ENCODE measurements at places on chromosomes 5 and 9.

- DNase-seq = no peak
These were observed 505.1 kb downstream of the CETN3 start for GRCh38 chr5:89904442-89904841.

GRCh38 chr9:124347968-124348358 is 67.3 kb downstream of the PSMB7 start:
- DNase-seq = no peak

DNA sequence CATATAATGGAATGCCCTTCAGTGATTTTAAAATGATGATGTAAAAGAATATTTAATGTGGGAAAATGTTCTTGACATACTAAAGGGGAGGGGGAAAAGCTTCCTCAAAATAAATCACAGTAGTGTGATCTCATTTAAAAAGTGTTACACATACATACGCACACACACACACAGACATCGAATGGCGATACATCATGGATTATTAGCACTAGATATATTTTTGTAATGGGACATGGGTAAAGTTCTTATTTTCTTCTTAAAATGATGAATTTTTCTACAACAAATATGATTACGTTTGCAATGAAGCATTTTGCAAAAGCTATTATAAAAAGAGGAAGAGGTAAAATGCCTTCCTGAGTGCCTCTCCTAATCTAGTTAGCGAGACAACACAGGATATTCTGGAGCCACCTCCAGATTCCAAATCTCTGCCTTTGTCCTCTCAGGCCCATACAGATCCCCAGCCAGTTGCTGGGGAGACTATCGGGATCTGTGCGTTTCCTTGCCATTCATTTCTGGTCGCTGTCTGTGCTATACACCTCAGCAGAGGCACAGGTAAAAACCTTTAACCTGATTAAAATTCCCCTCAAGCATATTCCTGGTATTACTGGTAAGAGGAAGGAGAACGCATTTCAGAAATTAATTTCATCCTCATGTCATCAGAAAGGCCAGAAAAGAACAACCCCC is 69.6 kb downstream of the SLC28A3 start:
- DNase-seq = no peak

DNA sequence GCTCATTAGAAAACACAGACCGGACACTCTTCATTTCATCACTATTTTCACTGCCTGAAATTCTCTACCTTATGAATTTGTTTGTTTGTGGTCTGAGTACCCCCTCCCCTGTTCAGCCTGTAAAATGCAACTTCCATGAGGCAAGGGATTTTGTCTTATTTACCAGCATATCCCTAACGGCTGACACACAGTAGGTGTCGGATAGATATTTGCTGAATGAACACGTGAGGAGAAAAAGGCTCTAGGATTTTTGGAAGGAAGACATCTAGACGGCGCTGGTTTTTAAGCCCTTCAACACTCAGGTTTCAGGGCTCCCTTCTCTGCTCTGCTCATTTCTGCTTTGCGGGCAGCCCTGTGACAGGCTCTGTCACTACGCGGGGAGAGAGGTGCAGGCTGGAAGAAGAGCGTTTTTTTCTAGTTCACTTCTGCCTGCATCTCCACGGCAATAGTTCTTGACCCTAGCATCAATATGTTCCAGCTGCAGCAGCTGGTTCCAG is 41.0 kb downstream of the KCNMB1 start:
- no peak for DNase-seq

GRCh38 chr5:10913841-10914240 is 152.8 kb upstream of the DAP start:
- no peak for DNase-seq

DNA sequence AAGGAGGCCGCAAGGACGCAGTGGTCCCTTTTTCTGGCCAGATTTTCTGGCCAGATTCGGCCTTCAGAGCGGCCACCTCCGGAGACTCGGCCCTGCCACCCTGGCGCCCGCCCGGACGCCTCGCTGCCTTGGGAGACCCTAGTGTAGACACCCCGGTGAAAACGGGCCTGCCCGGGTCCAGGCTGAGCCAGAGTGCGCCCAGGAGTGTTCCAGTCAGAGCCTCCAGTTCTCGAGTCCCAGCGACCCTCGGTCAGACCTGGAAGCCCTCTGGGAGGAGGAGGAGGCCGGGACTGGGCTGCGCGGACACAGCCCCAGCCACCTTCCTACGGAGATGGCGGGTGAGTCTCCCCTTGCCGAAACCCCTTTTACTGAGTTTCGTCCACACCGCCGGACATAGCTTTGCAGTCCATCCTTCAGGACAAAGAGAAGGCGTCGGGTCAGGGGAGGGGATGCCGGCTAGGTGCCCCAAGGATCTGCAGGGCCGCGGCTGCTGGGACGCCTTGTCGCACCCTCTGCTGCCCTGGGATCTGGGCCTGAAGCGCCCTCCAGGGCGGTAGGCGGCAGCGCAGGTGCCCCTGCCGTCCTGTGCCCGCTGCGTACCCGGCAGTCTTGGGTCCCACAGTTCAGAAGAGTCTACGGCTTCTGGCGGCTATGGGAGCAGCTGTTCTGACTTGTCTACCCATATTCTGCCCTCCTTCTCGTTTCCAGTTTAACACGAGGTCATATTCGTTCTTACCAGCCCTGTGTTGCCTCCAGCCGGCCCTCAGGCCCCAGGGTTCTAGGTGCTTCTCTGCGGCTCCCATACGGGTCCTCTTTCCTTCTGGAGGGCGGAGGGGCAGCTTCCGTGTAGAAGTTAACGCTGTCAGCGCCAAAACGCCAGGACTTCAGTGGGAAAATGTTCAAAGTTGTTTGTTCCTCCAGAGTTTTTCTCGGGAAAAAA is 1771.7 kb upstream of the CDH9 start:
- DNase-seq = no peak

- DNase-seq = no peak
These were observed 138.9 kb upstream of the RAI14 start for GRCh38 chr5:34517249-34517648.

DNA sequence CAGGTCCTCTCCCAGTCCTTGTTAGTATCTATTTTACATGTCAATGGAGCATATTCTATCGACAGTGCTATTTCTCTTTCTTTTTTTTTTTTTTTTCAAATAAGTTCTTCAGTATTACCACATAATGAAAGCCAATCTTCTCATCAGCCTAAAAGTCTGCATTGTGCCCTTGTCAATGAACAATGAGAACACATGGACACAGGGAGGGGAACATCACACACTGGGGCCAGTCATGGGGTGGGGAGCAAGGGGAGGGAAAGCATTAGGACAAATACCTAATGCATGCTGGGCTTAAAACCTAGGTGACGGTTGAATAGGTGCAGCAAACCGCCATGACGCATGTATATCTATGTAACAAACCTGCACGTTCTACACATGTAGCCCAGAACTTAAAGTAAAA is 47.7 kb upstream of the TEX48 start:
- DNase-seq = no peak

GRCh38 chr9:83219154-83219923 is 156.4 kb upstream of the RASEF start:
- no peak for DNase-seq

DNA sequence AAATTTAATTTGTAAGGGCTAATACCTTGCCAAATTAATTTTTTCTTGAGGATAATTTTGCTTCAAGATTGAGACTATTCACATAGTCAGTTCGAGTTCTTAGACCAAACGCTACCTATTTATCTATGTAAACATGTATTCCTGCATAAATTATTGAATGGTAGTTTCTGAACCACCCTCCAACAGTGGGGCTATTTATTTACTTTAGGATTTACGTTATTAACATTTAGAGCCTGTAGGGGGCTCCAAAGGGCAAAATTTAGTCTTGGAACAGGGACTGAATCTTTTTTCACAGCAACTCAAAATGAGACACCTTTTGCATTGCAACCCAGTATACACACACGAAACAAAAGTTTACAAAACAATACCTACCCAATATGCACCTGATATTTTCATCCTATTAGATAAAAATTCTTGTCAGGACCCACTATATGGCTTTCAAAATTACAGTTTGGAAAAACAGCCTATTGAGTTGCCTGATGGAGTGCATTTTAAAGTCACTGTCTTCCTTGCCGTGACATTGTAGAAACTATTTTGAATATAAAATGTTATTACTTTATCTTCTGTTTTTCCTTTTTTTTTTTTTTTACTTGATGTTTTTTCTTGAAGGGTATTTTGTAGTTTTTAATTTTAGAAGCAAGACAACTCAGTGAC is 47.1 kb upstream of the POU4F3 start:
- no peak for DNase-seq

GRCh38 chr9:105722099-105722498 is 27.8 kb downstream of the TMEM38B start:
- no peak for DNase-seq

- DNase-seq = no peak
These were observed 24.7 kb upstream of the TNIP1 start for GRCh38 chr5:151105561-151105960.

DNA sequence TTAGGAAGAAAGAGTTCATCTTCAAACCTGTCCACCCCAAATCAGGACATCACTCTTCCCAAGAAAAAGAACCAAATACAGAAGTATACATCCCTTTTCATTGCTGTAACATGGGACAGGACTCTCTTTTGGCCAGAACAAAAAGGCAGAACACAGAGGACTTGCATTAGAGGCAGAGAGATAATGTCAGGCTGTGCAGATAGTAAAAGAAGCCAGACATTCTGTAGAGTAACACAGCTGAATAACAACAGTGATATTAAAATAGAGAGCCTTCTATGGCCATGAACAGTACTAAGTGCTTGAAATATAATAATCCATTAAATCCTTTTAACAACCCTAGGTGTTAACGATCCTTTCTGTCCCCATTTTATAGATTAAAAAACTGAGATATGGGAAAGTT is 437.2 kb downstream of the NFIB start:
- no peak for DNase-seq

GRCh38 chr5:128193665-128194390 is 110.3 kb downstream of the SLC12A2 start:
- no peak for DNase-seq

- DNase-seq = no peak
These were observed 57.4 kb downstream of the SEMA4D start for GRCh38 chr9:89440548-89440947.

DNA sequence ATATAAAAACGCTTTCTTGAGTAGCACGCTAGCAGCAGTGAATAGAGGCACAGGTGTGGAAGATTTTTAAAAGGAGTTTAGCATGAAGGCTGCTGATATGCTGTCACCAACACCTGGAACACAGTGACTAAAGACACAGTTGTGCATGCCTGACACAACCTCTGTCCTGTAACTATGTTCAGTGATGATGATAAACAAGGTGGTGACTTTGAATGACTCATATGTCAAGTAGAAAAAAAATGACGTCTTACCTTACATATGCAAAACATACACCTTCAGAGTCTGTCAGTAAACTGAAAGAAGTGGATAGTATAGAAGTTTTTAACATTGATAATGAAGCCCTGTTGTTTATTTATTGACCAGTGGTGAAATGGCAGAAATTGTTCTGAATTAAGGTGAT is 66.2 kb upstream of the ADCY2 start:
- no peak for DNase-seq

DNA sequence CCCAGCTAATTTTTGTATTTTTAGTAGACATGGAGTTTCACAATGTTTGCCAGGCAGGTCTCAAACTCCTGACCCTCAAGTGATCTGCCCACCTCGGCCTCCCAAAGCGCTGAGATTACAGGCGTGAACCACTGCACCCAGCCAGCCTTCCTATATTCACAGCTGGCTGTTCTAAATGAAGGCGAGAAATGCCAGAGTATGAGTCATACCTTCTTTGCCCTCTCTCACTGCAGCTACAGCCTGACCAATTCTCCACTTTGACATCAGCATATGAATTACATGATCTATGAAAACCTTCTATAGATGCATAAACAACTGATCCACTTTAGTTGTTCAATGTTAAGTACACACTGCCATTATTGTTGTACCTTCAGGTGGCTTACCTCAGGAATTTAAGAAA is 14.5 kb downstream of the APTX start:
- no peak for DNase-seq

- DNase-seq = no peak
These were observed 649 bp upstream of the GLE1 start for GRCh38 chr9:128503870-128504269.

DNA sequence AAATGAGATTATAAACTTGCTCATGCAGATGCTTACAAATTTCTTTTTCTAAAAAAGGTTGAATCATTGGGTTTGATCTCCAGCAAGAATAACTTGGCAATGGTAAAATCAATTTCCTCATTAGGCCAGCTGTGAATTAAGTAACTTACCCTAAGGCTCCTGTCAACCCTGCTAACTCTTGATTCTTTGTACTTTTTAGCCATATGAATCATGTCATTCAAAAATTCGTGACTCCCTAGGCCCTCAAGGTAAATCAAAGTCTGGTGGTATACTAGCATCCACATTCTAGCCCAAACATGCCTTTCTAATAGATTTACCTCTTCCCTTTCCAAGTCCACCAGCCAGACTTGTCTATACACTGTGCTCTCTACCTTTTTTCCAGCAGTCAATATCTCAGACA is 420.8 kb upstream of the BRINP1 start:
- DNase-seq = no peak

DNA sequence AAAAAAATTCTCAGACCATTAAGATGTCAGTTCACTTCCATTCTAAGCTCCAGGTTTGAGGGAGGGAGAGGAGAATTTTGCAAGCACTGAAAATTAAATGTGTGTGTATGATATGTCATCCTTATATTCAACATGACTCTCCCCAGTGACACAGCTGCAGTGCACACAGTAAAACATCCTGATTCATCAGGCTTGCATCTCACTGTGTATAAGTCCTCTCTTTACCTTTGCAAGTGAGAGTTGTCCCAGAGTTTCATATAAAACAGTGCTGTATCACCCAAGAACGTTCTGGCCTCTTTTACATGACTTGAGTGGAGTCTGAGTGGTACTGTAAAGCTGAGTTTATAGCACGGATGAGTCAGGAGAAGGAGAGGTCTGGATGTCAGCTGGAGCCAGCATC is 50.0 kb downstream of the DMRT2 start:
- no peak for DNase-seq

GRCh38 chr5:164352695-164353094 is 847.3 kb downstream of the MAT2B start:
- DNase-seq = no peak

- DNase-seq = no peak
These were observed 10.5 kb upstream of the HSPA4 start for GRCh38 chr5:133041157-133041784.

- DNase-seq = no peak
These were observed 669.2 kb upstream of the ACO1 start for GRCh38 chr9:31715250-31715649.

- no peak for DNase-seq
These were observed 42.8 kb upstream of the CDK20 start for GRCh38 chr9:88017096-88017495.

DNA sequence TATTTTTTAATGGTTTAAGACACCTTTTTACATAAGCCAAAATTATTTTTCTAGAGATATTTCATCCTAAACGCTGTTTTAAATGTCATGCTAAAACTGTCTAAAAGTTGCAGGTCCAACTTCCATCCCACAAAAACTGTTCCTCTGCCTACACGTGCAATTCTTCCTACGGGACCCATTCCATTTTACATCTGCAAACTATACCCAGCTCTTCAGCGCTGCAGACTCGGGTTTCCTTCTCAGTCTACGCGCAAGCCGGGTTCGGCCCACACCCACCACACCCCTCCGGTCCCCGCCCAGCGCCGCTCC is 8.7 kb downstream of the RANBP6 start:
- DNase-seq = no peak

- DNase-seq = no peak
These were observed 431 bp downstream of the FASTKD3 start for GRCh38 chr5:7868427-7868772.

GRCh38 chr5:81768935-81769452 is 18.1 kb upstream of the SSBP2 start:
- no peak for DNase-seq

GRCh38 chr5:109022056-109022455 is 274.4 kb downstream of the FER start:
- DNase-seq = no peak
